ENCODE measurements at places on chromosomes 2 and 18.

DNA sequence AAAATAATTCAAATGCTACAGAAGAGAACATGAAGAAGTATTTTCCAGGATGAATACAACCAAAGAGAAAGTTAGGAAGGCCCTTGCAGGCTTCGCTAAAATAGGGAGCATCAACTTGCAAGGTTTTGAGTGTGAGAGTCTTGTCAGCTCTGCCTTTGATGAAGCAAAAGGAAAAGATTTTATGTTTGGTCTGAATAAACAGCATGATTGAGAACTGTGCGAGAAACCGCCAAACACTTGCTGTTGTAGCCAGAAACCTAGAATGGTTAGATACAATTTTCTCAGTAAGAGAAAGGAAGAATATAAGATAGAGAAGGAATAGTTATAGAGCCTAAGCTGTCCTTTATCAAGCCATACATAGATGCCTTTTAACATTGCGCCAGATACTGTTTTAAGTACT, 163.6 kb downstream of the L3MBTL4 start:
- no peak for DNase-seq

GRCh38 chr2:5528706-5529105, 163.5 kb upstream of the SOX11 start:
- no peak for DNase-seq

GRCh38 chr2:8243748-8244400, 438.0 kb upstream of the ID2 start:
- DNase-seq = no peak

GRCh38 chr2:53572696-53573095, 194.9 kb upstream of the CHAC2 start:
- no peak for DNase-seq

DNA sequence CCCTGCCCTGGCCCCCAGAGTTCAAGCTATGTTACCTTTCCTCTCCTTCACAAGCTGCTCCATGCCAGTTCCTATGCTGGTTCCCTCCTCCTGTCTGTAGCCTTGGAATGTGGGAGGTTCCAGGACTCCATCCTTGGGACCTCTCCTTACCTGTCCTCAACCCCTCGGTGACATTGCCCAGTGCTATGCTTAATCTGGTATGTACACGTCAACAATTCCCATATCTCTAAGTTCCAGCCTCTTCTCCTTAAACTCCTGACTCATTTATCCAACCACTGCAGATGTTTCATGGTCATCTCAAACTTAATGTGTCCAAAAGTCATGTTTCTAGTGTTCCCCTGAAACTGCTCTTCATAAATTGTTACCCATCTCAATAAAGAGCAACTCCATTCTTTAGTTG, 160.8 kb downstream of the TNS1 start:
- no peak for DNase-seq
